ENCODE measurements at places on chromosomes 3 and 15.

GRCh38 chr3:179969525-179969924, 67.2 kb downstream of the PEX5L start:
- H3K36me3 ChIP-seq, result no peaks in the 10 kb centered on the region
- DNase-seq, result no peak
- no peak overlapping the region for H3K27ac ChIP-seq

GRCh38 chr3:44069276-44069675, 172.4 kb upstream of the TOPAZ1 start:
- peaks cover 3% of the 10 kb centered on the region for H3K4me1 ChIP-seq
- no peaks in the 10 kb centered on the region for H3K36me3 ChIP-seq
- no peak overlapping the region for H3K4me3 ChIP-seq
- H3K27me3 ChIP-seq, result no peaks in the 10 kb centered on the region

DNA sequence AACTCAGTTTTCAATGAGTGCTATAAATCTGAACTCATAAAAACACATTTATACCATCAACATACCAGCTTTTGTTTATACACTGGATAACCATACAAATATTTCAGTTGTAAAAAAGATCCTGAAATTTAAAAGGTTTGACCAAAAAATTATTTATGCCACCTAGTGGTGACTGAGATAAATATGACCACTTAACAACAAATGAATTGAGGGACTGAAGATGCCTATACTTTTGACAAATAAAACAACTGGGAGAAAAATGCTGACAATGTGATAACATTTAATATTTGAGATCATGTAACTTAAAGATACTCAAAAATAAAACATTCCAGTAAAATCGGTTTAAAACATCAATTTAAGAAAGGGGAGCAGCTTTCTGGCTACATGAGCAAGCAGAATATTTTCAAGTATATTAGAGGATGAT, 30.4 kb downstream of the ATG3 start:
- no peak overlapping the region for H3K4me3 ChIP-seq
- no peak overlapping the region for H3K27ac ChIP-seq
- no peaks in the 10 kb centered on the region for H3K27me3 ChIP-seq
- no peak for DNase-seq
- H3K36me3 ChIP-seq, result no peaks in the 10 kb centered on the region
- no peaks in the 10 kb centered on the region for H3K4me1 ChIP-seq

DNA sequence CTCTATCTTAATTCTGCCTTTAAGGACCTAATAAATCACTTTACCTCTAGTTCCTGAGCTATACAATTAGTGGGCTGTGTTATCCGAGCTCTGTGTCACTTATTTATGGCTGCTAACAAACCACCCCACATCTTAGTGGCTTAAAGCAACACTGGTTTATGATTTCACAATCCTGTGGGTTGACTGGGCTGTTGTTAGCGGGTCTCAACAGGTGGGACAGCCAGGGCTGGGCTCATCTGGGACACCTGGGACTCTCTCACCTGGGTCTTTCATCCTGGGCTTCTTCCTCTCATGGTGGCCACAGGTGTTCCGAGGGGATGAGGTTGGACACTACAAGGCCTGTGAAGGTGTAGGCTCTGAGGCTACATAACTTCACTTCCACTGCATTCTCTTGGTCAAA, 35.8 kb upstream of the CHST2 start:
- H3K4me1 ChIP-seq, result no peaks in the 10 kb centered on the region
- no peak overlapping the region for H3K27ac ChIP-seq

- H3K4me1 ChIP-seq, result peaks cover 13% of the 10 kb centered on the region
- no peaks in the 10 kb centered on the region for H3K36me3 ChIP-seq
- no peak overlapping the region for H3K27ac ChIP-seq
- DNase-seq, result no peak
- H3K27me3 ChIP-seq, result peaks cover 10% of the 10 kb centered on the region
- H3K4me3 ChIP-seq, result no peak overlapping the region
Measured at GRCh38 chr15:100875495-100875894, 4.1 kb upstream of the ALDH1A3 start.
